Stimulated activated CD4-positive, alpha-beta T cell treated with anti-CD3 and anti-CD28 coated beads, Interleukin-15, amount 100 ng/mL, for 24 hours (primary cell): ENCODE measurements at places on chromosomes 6 and 20.

DNA sequence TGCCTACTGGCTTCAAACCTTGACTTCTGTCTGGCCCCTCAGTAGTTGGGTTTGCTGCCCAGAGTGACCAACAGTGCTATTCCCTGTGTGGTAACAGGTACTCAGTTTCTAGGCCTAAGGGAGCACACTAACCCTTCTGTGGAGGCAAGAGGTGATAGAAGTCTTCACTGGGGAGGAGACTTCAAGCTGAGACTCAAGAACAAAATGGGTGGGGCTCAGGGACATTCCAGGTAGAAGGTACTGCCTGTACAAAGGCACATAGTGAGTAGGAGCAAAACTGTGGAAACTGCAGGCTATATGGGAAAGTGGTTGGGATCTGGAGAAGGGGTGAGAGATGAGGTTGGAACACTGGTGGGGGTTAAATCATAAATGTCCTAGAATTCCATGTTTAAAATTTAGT, 2.3 kb upstream of the SCAND1 start:
- DNase-seq = no peak

- no peak for DNase-seq
Observed at GRCh38 chr6:155543166-155543847, 87.7 kb upstream of the NOX3 start.

GRCh38 chr6:125431971-125432370, 130.2 kb upstream of the HDDC2 start:
- DNase-seq = no peak

- no peak for DNase-seq
Observed at GRCh38 chr6:37175332-37176267, 5.6 kb downstream of the PIM1 start.
